ENCODE measurements at places on chromosomes 11 and 22.

GRCh38 chr11:61025821-61026120 is 54.3 kb downstream of the CD6 start:
- no peak for DNase-seq

GRCh38 chr11:47187723-47188122 is 1.5 kb upstream of the PACSIN3 start:
- no peak for DNase-seq

GRCh38 chr22:26082866-26083265 is 86.4 kb upstream of the SEZ6L start:
- DNase-seq, result no peak

- DNase-seq, result no peak
Observed at GRCh38 chr11:119000906-119001305, 3.0 kb downstream of the CENATAC start.

- no peak for DNase-seq
Observed at GRCh38 chr11:76629853-76630599, 40.5 kb downstream of the LRRC32 start.

DNA sequence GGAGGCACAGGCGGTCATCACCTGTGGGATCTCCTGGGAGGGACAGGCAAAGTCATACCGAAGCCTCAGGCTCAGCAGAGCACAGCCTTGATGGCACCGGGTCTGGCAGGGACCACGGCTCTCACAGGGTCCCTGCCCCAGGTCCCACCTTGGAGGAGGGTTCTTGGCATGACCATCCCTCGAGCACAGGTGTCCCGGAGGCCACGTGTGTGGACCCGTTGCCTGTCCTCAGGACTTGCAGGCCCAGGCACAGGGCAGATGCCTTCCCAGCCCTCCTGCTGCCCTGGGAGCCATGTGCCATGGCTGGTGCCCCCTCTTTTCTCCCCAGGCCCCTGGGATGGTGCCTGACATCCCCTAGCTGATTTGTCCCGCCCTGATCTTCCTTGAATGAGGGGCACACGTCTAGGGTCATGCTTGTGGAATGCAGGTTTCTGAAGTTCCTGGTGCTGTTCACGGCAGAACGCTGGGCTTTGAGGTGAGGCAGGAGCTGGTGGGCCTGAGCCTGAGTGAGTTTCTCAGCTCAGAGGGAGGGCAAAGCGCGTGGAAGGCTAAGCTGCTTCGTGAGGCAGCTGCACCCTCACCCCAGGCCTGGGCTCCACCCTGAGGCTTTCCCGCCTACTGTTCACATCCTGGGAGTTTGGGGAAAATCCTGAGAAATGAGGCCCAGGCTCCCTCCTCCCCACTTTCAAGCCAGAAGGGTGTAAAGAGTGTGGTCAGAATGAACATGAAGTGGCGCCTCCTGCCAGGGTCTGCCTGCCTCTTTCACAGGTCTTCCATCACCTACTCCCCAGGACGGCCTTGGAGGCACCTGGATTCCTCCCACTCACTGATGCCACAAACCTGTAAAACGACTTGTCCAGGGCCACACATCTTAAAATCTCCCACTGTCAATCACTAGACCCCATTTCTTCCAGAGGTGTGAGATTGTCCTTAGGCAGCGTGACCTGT is 325.8 kb upstream of the B3GAT1 start:
- no peak for DNase-seq

GRCh38 chr11:64765291-64765850 is 5.6 kb upstream of the PYGM start:
- DNase-seq, result no peak

- no peak for DNase-seq
Observed at GRCh38 chr22:19755145-19755710, 5.3 kb upstream of the TBX1 start.

DNA sequence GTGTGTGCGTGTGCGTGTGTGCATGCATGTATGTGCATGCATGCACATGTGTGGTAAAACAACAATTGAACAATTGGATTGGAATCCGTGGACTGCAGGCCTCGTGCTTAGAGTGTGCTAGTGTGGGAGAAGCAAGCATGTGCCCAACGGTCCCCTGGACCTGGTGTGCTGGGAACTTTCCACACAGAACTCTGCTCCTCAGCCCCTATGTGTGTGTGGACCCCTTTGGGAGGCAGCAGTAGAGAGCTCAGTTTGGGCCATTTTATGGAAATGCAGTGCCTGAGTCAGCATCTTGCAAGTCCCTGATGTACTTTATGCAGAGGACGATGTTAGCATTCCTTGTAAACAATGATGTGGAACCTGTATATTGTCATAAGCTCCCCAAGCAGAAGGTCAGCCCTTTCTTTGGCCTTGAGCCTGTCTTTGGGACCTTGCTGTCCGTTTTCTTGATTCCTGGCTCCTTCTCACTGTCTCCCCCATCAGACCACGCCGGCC is 167.3 kb downstream of the TBC1D22A start:
- no peak for DNase-seq

- no peak for DNase-seq
Observed at GRCh38 chr11:116849060-116849459, 11.6 kb upstream of the APOA1 start.

GRCh38 chr11:69592986-69593650 is 47.8 kb upstream of the CCND1 start:
- DNase-seq, result no peak

- DNase-seq, result no peak
Observed at GRCh38 chr11:61362542-61362875, 335 bp downstream of the TMEM138 start.
